ENCODE measurements at places on chromosomes 5 and 9.

- no peak for DNase-seq
Measured at GRCh38 chr9:22055090-22055489, 46.0 kb upstream of the CDKN2B start.

- DNase-seq: no peak
Measured at GRCh38 chr9:135230817-135231520, 143.5 kb downstream of the OLFM1 start.

- DNase-seq: no peak
Measured at GRCh38 chr5:133746834-133747233, 134.5 kb upstream of the FSTL4 start.

GRCh38 chr9:3455094-3455493 is 70.7 kb downstream of the RFX3 start:
- DNase-seq: no peak

- DNase-seq: no peak
Measured at GRCh38 chr5:32735512-32735911, 24.4 kb downstream of the NPR3 start.

GRCh38 chr5:33308586-33308985 is 132.2 kb upstream of the TARS1 start:
- DNase-seq: no peak

GRCh38 chr9:25094518-25094917 is 548.8 kb upstream of the IZUMO3 start:
- DNase-seq: no peak

All from stimulated activated CD8-positive, alpha-beta memory T cell treated with anti-CD3 and anti-CD28 coated beads, Interleukin-12 subunit alpha, Interleukin-12 subunit beta, amount 100 ng/mL, for 1 hour (primary cell).